ENCODE measurements at places on chromosomes 16 and 17.

DNA sequence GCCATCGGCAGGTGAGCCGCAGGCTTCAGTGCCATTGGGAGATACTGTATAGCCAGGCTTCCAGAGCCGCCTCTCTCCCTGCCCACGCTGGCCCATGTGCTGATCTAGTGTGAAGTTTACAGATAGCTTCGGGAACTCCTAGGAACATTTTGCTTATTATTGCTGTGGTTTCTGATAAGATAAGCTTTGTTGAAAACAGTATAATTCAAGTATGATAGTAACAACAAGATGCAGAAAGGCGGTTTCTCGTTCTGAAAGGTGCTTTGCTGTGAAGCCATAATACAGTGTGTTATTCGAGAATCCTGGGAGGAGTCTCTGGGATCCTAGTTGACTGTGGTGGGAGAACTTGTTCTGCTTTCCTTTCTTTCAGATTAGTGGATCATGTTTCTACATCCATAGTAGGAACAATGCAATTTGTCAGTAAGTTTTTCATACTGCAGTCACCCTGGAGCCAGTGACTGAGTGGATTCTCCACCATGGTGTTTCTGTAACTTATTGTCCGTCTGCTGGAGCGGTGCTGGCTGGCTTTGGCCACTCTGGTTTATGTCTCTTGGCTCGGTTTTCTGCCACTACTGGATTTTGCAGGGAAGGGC, 31.5 kb downstream of the RAB11FIP3 start:
- DNase-seq, result no peak

GRCh38 chr16:70782237-70782636, 18.7 kb downstream of the VAC14 start:
- DNase-seq, result no peak

GRCh38 chr17:36755586-36755985, 154.2 kb downstream of the MRM1 start:
- DNase-seq, result no peak

GRCh38 chr16:75415169-75415905, 18.0 kb downstream of the CFDP1 start:
- DNase-seq, result no peak

GRCh38 chr17:71229070-71229469, 891.8 kb upstream of the SOX9 start:
- DNase-seq, result no peak

DNA sequence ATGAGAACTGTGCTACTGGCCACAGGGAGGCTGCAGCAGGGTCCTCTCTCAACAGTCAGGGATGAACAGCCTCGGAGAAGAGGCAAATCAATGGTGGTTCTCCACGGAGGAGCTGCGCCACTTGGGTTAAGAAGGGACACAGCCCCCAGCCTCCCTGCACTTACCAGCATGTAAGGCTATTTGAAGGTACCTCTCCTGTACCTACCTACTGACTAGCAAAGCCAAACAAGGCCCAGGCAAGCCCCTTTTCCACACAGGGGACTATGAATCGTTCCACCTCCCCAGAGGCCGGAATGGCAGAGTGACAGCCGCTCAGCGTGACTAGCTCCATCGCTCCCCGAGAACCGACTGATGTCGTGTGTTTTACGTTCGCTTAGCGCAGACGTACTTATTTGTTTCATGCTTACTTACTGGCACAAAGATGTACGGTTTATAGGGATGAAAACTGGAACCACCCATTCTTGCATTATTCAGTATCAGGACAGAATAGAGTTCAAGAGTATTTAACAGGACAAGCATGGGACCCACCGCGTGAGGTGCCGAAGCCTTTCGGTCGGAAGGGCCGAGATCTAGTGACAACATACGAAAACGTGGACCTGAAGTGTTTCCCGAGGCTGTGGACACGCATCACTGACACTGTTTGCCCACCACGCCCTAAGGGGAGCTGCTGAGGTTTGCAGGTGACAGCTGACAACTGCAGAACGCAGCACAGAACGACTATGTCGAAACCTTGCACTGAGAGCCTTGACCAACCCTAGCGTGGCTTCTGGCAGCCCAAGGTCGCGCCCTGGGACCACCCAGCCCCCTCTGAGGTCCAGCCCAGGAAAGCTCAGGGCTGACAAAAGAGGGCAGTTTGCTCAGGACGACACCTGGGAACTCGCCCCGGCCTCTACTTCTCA, 1.0 kb downstream of the TEPSIN start:
- no peak for DNase-seq

DNA sequence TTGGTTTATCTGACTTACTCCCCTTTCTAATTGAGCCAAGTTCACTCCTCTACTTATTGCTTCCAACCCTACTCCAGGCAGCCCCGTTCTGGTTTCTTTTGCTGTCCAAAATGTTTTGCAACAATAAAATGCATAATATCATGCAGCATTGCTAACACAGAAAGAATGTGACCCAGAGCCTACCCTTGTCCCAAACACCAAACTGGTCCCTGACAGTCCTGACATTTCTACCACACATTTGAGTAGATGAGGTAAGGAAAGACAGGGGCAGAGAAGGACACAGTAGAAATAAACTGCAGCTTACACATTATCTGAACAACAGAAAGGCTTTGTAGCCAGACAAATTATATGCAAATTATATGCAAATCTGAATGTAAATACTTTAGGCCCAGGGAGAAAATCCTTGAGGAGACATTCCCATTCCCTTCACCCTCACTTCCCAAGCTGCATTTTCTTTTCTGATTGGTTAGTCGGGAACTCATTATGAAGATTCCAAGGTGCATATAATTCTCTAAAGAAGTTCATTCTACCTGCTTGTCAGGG, 31.6 kb downstream of the SOX9 start:
- DNase-seq, result no peak

All from T-helper 1 cell (primary cell).